ENCODE measurements at places on chromosomes 11 and 22.

DNA sequence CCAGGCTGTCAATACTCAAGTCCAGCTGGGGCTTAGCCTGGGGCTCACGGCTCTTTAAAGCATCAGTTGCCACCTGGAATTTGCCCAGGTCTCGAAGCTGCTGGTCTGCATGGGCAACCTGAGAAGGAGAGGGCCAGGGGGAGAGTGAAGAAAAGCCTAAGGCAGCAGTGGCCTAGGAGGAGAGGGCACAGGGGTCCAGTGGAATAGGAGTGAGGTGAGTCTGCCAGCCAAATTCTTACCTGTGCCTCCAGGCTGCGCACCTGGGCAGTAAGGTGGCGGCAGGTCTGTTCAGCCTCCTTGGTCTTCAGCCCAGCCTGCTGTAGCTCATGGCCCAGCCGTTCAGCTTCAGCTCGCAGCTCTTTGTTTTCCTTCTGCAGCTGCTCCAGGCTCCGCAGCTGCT, 10.0 kb downstream of the IL18BP start:
- DNase-seq = no peak

- no peak for DNase-seq
Observed at GRCh38 chr11:119341222-119342022, 739 bp upstream of the C1QTNF5 start.

DNA sequence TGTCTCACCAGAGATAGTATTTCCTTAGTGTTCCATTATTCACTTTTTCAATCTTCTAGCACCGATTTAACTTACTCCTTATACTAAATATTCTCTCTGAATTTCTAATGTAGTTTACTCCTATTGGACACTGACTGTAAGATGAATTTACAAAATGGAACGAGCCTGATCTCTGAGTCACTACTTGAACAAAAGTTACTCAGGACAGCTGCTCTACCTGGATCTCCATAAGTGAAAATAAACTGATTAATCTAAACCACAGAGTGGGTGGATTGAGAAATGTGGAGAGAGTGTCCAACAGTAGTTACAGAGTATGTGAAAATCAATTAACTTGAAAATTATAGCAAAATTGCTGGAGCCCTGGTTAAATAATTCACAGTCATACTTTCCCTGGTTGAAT, 141.7 kb upstream of the CHORDC1 start:
- DNase-seq = no peak

DNA sequence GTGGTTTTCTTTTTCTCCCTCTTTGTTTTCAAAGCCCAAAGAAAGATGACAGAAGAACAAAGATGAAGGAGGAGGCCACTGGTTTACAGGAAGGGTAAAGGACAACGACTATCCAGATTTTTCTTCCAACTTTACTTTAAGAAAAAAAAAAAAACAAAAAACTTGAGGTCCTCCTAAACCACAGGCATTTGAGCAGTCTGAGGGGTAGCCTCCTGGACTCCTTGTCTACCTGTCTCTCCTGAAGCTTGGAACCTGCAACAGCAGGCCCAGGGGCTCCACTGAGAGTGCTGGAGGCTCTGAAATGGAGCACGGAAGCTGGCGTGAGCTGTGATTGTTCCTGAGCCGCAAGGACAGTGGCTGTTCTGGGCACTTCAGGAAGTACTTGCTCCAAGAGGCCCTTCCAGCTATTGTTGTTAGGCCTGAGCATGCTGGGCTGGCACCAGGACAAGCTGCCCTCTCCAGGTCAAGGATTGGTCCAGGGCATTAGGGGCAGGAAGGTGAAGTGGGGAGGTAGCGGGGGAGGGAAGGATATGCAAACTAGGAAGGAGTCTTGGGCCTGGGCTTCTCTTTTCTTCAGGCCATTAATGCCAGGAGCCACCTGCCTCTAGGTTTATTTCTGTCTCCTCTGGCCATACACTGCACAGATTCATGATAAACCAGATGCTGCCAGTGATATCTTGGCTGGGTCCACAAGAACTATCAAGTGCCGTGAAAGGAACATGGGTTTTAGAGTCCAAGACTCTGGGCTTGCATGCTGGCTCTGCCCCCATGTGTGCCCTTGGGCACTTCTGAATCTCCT, 147.3 kb downstream of the CCDC34 start:
- DNase-seq = no peak

GRCh38 chr11:70725739-70726138, 327.4 kb downstream of the CTTN start:
- DNase-seq = no peak

DNA sequence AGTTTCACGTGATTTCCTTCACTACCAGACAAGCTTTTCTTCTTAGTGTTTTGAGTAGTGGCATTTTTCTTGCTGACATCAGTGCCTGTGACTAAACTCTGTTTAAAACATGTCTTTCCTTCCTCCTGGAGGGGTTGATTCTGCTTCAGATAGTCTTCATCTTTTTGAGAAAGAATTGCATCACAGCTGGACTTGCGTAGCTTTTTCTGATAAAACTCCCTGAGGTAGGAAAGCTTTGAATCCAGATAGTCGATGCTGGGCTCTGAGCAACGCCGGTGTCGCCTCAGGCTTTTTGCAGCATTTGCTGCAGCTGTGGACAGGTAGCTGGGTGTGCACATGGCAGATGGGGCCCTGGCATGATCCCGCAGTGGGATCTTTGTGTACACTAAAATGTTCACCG, 131.7 kb downstream of the ARHGAP20 start:
- no peak for DNase-seq

GRCh38 chr11:46533396-46534100, 60.3 kb downstream of the AMBRA1 start:
- DNase-seq = no peak

DNA sequence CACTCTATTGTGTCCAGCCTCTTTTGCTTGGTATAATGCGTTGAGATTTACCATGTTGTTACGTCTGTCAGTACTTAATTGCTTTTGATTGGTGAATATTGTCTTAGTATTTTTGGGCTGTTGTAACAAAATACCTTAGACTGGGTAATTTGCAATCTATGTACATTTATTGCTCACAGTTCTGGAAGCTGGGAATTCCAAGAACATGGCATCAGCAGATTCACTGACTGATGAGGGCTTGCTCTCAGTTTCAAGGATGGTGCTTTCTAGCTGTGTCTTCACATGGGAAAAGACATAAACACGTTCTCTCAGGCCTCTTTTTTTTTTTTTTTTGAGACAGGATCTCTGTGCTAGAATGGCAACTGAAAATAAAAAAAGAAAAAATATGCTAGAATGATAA, 46.7 kb upstream of the INCENP start:
- no peak for DNase-seq

DNA sequence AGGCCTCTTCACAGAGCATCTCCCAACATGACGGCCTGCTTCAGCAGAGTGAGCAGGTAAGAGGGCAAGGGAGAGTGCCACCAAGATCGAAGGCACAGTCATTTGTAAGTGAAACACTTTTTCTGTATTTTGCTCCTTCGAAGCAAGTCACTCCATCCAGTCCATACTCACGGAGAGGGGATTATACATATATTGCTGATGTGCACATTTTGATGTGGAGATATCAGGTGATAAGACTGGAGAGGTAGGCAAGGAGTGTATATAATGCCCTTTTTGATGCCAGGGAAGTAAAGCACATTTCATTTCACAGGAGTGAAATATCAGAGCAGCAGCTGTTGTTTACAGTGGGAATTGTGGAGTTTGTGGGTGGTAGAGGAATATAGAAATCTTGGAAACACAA, 11.2 kb downstream of the PTS start:
- DNase-seq = no peak

GRCh38 chr11:94046796-94047195, 25.6 kb downstream of the HEPHL1 start:
- no peak for DNase-seq

GRCh38 chr11:78725200-78725599, 150.5 kb upstream of the NARS2 start:
- DNase-seq = no peak

DNA sequence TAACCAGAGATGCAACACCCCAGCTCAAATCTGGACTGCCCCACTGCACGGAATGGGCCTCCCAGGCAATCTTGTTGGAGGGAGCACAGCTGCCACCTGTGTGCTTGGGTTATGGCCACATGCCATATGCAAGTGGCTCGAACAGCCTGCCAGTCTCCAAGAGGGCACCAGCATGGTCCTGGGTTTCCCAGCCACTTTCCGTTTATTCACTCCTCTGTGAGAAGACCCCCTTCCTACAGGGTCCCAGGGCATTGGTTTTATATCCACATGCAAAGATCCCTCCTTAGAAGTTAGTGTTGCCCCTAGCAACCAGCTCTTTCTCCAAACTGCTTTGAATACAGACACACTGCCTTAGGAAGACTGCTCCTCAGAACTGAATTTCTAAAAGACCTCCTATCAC, 487.8 kb downstream of the BUD13 start:
- DNase-seq = no peak

DNA sequence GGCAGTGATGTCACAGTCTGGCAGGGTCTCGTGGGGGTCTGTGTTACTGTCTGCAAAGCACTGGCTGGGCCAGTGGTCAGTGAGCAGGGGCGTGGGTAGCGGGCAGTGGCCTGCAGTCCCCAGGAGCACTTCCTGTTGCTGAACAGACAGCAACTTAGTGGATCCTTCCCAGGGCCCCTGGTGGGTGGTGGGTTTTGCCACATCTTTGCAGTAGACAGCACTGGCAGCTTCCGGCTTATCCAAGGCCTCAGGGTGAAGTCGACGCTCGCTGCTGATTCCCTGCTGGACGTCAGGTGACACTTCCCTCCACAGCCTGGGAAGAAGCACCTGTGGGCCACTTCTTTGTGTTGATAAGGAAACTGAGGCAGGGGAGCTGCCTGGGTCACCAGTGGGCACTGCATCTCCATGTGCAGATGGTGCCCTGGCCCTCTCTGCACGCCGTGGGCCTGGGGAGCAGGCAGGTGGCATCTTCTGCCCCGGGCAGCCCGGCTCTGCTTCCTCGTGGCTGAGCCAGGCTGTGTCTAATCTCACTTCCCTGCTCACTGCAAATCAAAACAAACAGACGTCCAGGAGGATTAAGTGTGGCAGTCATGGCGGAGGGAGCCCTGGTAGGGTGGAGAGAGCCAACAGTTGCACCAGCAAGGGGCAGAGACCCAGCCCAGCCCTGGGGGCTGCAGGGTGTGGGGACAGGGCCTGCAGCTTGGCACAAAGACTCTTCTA, 79.8 kb downstream of the KCNQ1 start:
- DNase-seq = no peak

DNA sequence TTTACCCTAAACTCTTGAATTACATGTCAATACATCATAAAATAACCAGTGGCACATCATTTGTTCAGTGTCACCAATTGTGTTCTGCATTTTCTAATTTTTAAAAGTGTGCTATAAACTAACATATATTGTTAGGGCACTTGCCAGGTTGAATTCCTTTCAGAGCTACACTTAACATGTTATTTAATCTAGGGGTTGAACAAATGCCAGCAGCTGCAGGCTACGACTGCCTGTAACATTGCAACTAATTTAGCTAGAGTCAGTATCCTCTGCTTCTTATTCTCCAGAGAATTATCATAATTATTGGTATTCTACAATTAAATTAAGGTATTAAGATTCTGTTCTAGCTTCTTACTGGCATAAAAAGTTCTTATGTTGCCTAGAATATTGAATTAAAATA, 46.4 kb upstream of the ARHGAP42 start:
- no peak for DNase-seq

DNA sequence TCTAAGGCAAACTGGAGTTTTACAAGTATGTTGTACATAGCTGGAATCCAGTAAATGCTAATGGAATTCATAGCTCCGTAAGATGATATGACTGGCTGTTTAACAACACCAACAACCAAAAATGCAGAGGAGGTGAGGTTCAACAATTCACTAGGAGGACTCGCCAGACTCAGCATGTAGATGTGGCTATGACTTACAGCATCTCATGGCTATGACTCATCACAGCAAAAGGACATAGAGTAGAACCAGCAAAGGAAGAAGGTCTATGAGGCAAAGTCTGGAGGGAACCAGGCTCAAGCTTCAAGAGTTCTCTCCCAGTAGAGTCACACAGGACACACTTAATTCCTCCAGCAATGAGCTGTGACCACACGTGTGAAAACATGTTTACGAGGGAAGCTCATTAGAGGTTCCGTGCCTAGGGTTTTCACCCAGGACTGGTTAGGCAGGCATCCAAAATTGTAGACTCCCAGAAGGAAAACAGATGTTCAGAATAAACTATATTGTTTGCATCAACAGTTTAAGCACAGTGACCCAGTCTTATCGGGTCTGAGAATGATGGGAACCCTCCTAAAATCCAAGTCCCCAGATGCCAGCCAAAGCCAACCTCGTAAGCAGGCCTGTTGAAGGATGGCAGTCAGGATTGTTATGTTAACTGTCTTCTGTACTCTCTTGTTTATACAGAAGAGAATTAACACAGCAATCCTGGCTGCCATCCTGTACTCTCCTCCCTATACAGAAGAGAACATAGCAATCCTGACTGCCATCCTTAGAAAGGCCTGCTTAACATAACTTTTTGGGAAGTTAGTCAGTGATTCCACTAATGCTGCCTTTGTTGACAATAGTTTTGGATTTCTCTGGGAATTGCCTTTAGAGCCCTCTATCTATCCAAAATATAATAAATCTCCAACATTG, 116.6 kb downstream of the LARGE1 start:
- DNase-seq = no peak

DNA sequence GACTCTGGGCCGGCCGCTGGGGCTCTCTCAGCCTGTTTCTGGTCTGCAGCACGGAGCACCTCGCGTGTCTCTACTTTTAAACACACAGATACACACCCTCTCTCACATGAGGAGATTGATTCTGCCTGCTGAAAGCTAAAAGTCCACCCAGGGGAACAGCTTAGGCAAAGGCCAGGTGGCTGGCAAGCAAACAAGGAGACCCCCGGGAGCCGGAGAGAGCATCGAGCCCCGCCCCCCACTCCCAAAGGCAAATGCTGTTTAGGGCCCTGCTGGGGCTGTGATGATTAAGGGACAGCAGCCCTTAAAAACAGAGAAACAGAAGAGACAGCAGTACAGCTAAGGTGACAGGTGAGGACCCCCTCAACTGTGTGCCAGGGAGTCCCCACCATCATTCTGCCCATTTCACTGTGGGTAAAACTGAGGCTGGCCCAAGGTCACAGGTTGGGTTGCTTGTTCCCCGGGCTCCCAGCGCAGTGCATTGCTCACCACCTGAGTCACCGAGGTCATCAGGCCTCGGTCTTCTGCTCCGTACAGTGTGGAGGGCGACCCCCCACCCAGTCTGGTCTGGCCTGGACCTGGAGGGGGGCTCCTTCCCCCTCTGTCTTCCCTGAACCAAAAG, 6.8 kb downstream of the CABP7 start:
- no peak for DNase-seq

- no peak for DNase-seq
Observed at GRCh38 chr11:135043434-135043833, 631.4 kb upstream of the B3GAT1 start.

GRCh38 chr11:112967082-112967481, 5.9 kb downstream of the NCAM1 start:
- no peak for DNase-seq

DNA sequence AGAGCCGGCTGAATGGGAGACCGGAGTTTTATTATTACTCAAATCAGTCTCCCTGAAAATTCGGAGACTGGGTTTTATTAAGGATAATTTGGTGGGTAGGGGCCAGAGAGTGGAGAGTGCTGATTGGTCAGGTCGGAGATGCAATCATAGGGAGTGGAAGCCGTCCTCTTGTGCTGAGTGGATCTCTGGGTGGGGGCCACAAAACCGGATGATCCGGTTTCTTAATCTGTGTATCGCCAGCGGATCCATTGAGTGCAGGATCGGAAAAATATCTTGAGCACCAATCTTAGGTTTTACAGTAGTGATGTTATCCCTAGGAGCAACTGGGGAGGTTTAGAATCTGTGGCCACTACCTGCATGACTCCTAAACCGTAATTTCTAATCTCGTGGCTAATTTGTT, 886 bp upstream of the NIPSNAP1 start:
- no peak for DNase-seq
